NCI-H2081 (cell line): ENCODE measurements at places on chromosomes 7 and 10.

GRCh38 chr7:22150221-22150620, 204.5 kb upstream of the CDCA7L start:
- no peak for DNase-seq

DNA sequence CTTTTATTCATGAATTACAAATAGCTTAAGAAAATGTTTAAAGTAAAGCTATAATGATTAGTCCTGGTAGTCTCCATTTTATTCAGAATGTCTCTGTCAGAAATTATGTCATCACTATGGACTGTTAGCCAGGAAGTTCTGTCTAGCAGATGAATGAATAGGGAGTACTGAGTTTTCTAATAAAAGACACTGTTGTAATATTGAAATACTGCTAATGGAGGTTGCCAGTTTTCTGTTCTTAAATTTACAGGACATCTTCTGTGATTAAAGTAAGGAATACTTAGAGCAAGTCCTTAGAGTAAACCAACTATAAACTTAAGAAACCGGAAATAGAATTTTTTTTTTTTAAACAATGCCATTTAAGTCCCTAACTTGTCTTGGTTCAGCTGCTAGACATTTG, 309.8 kb downstream of the ADK start:
- DNase-seq = no peak

GRCh38 chr10:127450644-127451043, 98.5 kb upstream of the NPS start:
- DNase-seq = no peak

DNA sequence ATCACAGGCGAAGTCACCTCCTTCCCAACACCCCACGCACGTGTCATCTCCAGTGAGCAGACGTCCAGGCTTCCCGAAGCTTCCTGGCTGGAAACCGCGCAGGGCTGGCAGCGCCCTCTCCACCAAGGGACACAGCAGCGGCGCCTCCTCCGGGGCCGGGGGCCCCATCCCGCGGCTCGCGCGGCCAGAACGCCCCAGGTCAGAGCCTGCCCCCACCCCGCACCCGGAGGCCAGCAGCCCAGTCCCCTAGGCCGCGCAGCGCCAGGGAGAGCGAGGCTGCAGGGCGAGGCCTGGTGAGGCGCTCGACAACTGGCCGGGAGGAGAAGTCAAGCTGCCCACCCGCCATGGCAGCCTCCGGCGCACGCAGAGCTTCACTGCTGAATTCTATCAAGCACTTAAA, 247.0 kb downstream of the SEMA3D start:
- DNase-seq = no peak

GRCh38 chr7:134522601-134523000, 4.8 kb upstream of the AKR1B10 start:
- DNase-seq = no peak

DNA sequence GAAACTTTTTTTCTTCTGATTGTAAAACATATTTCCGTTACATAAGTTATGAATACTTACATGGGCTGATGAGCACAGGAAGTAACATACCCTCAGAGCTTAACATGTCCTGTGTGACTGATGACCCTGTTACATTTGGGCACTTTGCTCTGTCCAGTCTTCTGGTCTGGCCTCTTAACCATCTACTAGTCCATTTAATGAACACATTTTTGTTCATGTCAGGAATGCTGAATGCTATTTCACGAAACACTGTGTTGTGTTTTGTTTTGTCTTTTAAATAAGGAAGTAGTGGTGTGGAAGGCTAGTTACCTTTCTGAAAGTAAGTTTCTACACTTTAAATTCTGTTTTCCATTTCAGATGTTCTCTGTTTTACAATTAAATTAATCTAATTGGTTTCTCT, 77.7 kb downstream of the RBM33 start:
- no peak for DNase-seq

DNA sequence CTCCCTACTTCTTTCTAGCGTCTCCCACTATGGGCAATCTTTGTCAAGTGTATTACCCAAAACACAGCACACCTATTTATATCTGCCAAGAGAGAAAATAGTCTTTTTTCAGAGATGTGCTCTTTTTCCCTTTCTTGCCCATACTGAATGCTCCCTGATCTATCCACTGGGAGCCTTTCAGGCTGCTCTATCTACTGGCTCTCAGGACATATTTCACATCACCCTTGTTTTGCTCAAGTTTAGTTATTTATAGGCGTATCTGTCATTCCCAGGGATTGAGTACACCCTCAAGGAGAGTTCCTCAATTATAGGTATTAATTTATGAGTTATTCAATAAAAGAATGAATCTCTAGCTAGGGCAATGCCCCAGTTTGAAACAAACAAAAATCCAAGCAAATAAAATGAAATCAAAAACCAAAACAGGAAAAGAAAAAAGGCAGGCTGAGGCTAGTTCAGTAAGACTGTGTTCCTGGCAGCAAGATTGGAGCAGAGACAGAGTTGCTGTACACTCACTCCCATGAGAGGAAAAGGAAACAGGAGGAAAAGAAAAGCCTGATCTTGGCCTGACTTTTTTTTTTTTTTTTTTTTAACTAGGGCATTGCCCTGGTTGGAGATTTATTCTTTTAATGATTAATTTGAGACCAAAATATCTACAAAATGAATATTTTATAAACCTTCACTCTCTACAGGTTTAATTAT, 665.9 kb upstream of the PCDH15 start:
- no peak for DNase-seq

- no peak for DNase-seq
These were observed 1.7 kb upstream of the NKX6-2 start for GRCh38 chr10:132787495-132788179.

GRCh38 chr7:41336981-41337380, 365.9 kb downstream of the INHBA start:
- no peak for DNase-seq

GRCh38 chr10:30528429-30528786, 94.4 kb downstream of the MAP3K8 start:
- DNase-seq = no peak

GRCh38 chr10:16947069-16947468, 129.8 kb upstream of the RSU1 start:
- no peak for DNase-seq

DNA sequence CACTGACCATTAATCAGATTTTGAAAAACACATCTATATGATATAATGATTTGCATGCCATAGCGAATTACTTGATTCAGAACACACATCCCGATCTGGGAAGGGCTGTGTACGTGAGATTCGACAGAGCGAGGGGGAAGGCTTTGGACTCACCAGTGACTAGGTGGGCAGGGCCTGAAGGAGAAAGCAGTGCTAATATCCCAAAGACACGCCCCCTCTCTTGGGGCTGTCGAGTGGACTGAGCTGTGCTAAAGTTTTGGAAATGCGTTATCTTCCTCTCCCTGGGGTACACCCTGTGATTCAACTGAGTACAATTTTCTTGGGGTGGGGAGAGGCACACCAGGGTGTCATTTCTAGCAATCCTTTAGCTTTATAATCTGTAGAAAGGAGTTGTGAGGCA, 1.8 kb downstream of the LRRC17 start:
- no peak for DNase-seq

DNA sequence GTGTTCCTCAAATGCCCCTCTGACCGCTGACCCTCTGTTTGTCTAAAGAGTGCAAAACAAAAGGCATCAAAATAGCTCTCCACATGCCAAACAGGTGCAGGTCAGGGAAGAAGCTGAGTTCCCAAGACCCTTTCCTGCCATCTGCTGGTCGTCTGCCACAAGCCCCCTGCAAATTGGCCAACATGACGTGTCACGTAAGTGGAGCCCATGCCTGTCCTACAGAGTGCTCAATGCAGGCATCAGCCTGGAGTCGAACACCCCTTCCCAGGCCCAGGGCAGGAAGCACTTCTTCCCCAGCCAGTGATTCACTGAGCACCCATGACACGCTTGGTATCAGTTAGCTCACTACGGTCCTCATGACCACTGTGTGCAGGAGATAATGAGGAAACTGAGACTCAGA, 14.1 kb downstream of the TMEM72 start:
- no peak for DNase-seq

DNA sequence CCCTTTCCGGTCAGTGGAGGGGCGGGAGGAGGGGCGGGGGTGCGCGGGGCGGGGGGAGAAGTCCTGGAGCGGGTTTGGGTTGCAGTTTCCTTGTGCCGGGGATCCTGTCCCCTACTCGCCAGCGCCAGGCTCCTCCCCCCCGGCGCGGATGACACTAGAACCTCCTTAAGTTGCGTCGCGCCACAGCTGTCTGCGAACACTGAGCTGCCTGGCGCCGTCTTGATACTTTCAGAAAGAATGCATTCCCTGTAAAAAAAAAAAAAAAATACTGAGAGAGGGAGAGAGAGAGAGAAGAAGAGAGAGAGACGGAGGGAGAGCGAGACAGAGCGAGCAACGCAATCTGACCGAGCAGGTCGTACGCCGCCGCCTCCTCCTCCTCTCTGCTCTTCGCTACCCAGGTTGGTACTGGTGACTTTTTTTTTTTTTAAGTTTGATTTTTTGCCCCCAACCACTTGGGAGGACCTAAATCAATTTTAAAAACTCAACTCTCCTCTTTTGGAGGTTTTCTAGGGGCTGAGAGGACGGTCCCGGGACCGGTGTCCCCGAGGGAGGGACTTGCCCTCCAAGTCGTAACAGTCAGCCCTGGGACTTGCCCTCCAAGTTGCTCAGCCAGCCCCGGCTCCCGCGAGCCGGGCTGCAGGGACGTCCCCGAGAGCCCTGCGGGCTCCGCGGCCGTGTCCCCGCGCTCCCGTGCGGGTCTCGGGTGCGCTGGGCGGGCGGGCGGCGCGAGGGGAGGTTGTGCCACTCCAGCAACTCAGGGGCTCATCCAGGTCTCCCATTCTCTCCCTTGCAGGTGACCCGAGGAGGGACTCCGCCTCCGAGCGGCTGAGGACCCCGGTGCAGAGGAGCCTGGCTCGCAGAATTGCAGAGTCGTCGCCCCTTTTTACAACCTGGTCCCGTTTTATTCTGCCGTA, at the start of gene GATA3:
Gene GATA3 (plus strand): TSS at position 195 of the 914 bp plus-strand sequence. CDS start 968 bp downstream, outside the sequence.
- no peak for DNase-seq

GRCh38 chr7:102410123-102410522, 14.0 kb downstream of the PRKRIP1 start:
- DNase-seq = no peak

DNA sequence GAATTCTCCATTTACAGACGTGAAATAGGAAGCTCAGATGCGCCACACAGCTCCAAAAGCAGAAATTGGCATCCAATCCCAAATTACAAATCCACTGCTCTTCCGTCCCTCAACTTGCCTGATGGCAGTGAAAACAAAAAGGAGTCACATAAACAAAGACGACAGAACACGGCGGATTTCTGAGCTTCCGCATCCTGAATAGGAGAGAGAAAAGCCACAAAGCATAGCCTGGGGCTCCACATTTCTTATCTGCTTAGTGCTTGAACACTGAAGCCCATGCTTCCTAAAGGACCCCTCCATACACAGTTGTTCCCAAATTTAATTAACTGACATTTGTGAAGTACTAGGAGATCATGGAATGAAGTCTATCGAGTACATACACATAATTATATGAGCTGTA, 32.6 kb downstream of the BEND7 start:
- DNase-seq = no peak

- DNase-seq = peak; percentile 100
These were observed 14.5 kb upstream of the CPA1 start for GRCh38 chr7:130365511-130366441.

- no peak for DNase-seq
These were observed 397.8 kb upstream of the NRP1 start for GRCh38 chr10:33732161-33732680.

- DNase-seq = no peak
These were observed 7.1 kb upstream of the RBM28 start for GRCh38 chr7:128350708-128351295.
